Subcutaneous preadipocyte (primary cell): ENCODE measurements at places on chromosomes 13 and 19. TPM values are rescaled to one million over a fixed set of nuclear protein-coding genes. Genes with fewer than 3 reads are reported as not detected.

RNF225 gene
- 0.37 and 0.59 TPM in 2 replicates for total RNA-seq

VASP gene
- 39.7 and 79.2 TPM in 2 replicates for total RNA-seq

MAG gene
- 0.59 TPM in 1 of 2 replicates, not detected in the other for total RNA-seq

FFAR2 gene
- total RNA-seq = not detected in 2 replicates

ZNF208 gene
- 0.20 and 1.5 TPM in 2 replicates for total RNA-seq
